Naive thymus-derived CD4-positive, alpha-beta T cell (primary cell): ENCODE measurements at places on chromosomes 3 and 15. TPM values are rescaled to one million over a fixed set of nuclear protein-coding genes. Genes with fewer than 3 reads are reported as not detected.

The SCAMP5 gene
- polyA plus RNA-seq, result 0.06 TPM

DNA sequence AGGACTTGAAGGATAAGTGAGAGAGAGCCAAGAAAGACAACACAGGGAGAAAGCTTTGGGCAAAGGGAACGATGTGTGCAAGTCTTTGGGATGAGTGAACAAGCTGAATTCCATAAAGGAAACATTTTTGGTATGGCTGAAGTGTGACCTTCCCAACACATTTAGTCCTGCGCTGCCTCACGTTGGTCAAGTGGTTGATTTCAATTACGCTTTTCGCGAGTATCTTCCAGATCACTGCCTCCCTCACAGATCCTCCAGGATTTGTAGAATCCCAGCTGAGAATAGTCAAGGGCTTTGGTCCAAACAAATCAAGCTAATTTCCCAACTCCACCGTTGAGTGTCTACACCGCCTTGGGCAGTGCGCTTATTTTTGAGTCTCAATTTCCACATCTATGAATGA, 338.4 kb upstream of the ADAMTS9 start:
- DNase-seq, result no peak

GRCh38 chr3:190205739-190206138, 85.0 kb upstream of the P3H2 start:
- DNase-seq, result no peak

The SH2D7 gene
- polyA plus RNA-seq, result not detected

GRCh38 chr3:10505791-10506585, 602 bp upstream of the ATP2B2 start:
- DNase-seq, result no peak

The ANKRD34C gene
- polyA plus RNA-seq, result not detected
